Regular cardiac myocyte (primary cell): ENCODE measurements at places on chromosomes 16 and 17. TPM values are rescaled to one million over a fixed set of nuclear protein-coding genes. Genes with fewer than 3 reads are reported as not detected.

KCTD19 gene
- total RNA-seq, result under 0.01 TPM in 1 of 2 replicates, not detected in the other

DNAAF8 gene
- total RNA-seq, result 2.5 and 2.8 TPM in 2 replicates

SAP30BP gene
- total RNA-seq, result 31.0 and 52.9 TPM in 2 replicates

HBA1 gene
- total RNA-seq, result not detected in 2 replicates

PHOSPHO1 gene
- 0.56 and 0.58 TPM in 2 replicates for total RNA-seq

CCL2 gene
- 298 and 384 TPM in 2 replicates for total RNA-seq

ZNF764 gene
- 4.2 and 4.4 TPM in 2 replicates for total RNA-seq

CDH11 gene
- total RNA-seq, result 332 and 704 TPM in 2 replicates

GCGR gene
- total RNA-seq, result not detected in 2 replicates

GIT1 gene
- total RNA-seq, result 19.2 and 27.0 TPM in 2 replicates

ST6GALNAC2 gene
- 0.96 and 1.1 TPM in 2 replicates for total RNA-seq
